ENCODE measurements at places on chromosomes 7 and 10.

DNA sequence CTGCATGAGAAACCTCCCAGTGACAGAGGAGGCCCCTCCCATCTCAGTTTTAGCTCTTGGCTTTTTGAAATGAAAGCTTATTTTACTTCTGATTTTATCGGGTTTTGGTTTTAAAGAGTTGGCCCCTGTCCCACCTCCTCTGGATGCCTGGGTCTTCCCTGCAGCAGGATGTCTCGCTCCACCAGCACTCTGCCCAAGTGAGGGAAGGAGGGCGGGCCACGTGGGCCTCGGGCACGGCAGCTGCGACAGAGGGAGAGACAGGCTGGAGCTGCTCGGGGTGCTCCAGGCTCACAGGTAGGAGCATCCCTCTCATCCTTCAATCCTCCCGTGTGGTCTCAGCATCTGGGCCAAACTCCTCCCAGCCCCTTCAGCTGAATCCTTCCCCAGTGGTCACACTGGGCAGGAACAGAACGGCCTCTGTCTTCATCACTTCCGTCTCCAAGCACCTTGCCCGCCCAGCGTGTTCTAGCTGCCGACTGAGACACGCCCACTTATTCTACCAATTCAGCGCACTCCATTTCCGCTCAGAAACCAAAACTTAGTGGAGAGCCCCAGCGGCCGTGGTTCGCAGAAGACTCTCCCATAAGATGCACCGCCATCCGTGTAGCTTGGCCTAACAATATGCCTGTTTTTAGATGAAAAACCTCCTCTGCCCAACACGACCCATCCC, 222.9 kb downstream of the GLRX3 start:
- no peak for DNase-seq

DNA sequence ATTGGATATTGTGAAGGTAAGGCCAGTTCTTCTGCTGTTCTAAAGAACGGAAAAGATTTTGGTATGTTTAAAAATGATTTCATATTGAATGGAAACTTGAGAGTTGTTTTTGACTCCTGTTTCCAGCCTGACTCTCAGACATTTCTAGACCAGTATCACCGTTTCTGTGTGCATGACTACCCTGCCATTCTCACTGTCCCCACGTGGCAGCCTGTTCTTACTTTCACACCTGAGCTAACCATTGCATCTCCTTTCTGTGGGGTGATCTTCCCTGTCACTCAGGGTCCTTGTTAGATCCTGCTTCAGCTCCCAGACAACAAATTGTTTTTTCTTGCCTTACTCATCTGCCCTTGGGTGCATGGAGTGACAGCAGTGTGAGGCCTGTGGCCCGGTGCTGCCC, 38.9 kb downstream of the GLRX3 start:
- no peak for DNase-seq

DNA sequence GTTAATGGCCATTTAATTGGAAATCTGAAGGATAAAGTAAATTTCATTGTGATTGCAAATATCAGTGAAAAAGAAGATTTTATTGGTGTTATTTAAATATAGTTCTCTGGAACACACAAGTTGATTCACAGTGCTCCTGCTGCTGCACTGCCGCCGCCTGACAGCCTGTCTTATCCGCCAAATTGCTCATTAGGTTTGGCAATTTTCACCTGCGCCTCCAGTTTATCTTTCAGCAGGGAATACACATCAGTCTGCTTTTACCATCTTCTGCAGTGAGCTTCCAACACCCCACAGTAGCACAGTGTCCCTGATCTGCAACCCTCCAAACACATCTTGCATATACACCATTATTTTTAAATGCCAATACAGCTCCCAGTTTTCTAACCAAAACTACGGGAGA, 308.3 kb downstream of the PARD3 start:
- no peak for DNase-seq

DNA sequence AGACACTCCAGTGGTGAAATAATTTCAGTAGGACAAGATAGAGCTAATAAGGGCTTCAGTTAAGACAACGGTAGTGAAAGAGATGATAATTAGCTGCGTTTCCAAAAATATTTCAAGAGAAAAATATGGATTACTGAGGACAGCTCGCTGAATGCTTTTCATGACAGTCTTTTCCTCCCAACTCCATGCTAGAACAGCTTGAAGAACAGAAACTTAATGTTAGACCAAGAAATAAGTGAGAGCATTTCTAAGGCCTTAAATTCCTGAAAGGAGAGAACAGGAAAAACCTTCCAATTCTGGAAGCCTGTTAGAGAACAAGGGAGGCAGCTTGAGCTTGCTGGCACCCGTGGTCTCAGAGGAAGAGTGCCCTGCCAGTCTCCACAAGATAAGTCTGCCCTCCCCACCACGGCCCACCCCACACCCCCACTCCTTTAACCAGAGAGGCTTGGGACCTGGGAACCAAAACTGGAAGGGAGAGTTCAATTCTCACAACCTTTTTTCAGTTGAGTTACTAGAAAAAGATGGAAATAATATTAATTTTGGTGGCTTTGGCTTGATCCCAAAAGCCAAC, 1148.0 kb upstream of the CELF2 start:
- no peak for DNase-seq

- no peak for DNase-seq
These were observed 55.1 kb downstream of the VCL start for GRCh38 chr10:74052994-74053393.

Data from stimulated activated CD8-positive, alpha-beta memory T cell treated with anti-CD3 and anti-CD28 coated beads, Interleukin-4, amount 100 ng/mL, for 4 hours (primary cell).